DMS79 treated with DMSO at 0.1 percent for 48 hours (cell line): ENCODE measurements at places on chromosomes 1 and 21.

- peak; percentile 91 for DNase-seq
Observed at GRCh38 chr1:91501523-91501851, 836 bp downstream of the CDC7 start.

- DNase-seq, result no peak
Observed at GRCh38 chr1:53328541-53329499, 950 bp upstream of the LRP8 start.

GRCh38 chr1:172345077-172345476, 75.4 kb upstream of the C1orf105 start:
- DNase-seq, result no peak

GRCh38 chr1:215517441-215517891, 49.6 kb upstream of the KCTD3 start:
- no peak for DNase-seq

DNA sequence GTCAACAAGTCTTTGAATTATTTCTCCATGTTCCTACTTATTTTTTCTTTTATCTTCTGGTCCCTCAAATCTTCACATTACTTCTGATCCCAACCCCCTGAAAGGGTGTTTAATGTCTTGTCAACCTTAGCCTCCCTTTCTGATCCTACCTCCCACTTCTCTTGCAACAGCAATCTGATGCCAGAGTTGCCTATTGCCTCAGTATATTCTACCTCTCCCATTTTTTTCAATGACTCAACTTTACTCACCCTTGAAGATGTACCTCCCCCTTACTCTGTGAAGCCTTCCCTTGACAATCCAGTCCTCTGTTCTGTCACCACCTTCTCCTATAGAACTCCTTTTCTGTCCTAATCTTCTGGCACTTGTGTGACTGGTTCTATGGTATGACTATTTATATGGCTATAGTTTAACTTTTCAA, 99.5 kb upstream of the CD55 start:
- no peak for DNase-seq

DNA sequence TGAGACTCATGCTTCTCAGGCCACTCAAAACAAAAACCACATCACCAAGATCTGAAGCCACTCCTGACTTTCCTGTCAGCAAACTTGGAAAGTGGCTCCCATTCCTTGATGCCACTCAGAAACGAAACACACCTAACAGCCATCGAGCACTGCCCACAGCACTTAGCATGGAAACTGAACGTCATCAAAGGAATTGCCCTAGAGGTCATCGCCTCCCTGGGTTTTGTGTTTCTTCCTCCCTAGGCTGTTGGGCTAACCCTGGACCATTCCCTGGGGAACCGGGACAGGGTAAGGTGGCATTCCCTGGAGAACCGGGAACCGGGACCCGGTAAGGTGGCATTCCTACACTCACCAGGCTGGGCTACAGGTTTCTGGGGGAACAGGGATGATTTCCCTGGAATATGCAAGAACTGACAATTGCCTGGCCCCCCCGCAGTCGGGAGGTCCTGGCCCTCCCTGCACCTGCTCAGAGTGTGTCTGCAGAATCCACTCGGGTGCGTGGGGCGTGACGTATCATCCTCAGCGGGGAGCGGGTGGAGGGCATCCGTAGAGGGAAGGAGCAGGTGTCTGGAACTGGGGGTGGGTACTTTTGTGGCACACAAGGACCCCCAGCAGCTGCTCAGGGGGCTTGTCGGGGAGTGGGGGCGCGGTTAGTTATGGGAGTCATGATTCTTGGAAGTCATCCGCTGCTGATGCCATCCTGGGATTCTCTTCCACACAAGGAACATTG, 30.3 kb downstream of the SLC45A1 start:
- DNase-seq, result peak; percentile 29

- no peak for DNase-seq
Observed at GRCh38 chr1:13823126-13823880, 123.3 kb downstream of the PRDM2 start.

GRCh38 chr1:240765732-240766363, 153.9 kb upstream of the GREM2 start:
- no peak for DNase-seq
